ENCODE measurements at places on chromosomes 7 and 10.

- DNase-seq: no peak
These were observed 8.4 kb upstream of the CDK14 start for GRCh38 chr7:90587766-90588165.

GRCh38 chr7:141287936-141288335 is 214.1 kb downstream of the TMEM178B start:
- DNase-seq: no peak

DNA sequence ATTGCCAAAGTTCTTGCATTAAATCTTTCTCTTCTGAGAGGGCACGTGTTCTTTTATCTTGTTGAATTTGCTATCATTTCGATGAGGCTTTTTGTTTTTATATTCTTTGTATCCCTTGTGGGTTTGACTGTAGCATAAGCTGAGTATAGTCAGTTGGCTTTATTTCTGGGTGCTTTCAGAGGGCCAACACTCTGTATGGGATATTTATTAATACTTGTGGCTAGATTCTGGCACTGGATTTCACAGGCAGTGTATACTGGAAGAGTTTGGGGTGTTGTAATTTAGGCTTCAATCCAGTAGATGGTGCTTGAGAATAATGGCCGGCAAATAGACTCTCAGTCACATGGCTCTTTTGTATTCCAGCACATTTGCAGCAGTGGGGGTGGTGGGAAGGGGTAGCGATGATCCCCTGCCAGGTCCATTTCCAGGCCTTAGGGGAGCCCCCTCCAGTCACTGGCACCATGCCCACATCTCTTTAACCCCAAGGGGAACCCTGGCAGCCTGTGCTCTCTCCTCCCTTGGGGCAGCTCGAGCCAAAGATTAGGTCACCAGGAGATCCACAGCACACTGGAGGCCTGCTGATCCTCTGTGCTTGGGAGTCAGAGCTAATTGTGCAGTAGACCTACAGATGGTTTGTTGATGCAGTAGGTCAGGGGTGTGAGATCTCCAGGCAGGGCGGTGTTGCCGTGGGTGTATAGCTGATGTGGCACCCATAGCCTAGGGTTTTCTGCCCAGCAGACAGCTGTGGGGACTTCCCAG is 81.8 kb downstream of the PTPN20 start:
- no peak for DNase-seq

DNA sequence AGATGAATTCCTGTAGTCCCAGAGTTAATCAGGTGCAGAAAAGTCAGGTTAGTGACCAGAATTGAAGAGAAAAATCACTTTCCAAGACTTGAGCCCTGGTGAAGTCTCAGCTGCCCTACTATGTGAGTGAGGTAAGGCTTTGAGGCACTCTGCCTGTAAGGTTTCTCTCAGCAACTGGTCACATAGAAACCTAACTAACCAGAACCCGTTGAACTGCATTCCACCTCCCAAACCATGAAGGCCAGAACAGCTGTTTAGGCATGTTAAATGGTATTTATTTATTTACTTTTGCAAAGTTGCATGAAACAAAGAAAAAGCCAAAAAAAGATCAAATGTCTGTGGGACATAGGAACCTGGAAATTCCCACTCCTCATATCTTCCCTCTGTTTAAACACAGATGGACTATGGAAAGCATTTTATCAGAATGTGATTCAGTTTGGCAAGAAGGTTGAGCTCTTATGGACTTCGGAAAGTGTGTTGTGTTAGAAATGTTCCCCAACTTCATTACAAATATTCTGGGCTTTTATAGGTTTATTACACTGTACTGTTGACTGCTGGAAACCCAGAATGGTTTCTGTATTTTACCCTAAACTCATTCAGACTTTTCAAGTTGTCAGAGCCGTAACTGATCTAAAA is 12.8 kb upstream of the GPR85 start:
- no peak for DNase-seq

GRCh38 chr10:34374356-34375045 is 440.6 kb downstream of the PARD3 start:
- no peak for DNase-seq

- no peak for DNase-seq
These were observed 192.0 kb downstream of the ADAM12 start for GRCh38 chr10:126196281-126196680.
